Gastroesophageal sphincter (tissue), 4 donors: ENCODE measurements at places on chromosomes 16 and 17. TPM values are rescaled to one million over a fixed set of nuclear protein-coding genes. Genes with fewer than 3 reads are reported as not detected.

DNA sequence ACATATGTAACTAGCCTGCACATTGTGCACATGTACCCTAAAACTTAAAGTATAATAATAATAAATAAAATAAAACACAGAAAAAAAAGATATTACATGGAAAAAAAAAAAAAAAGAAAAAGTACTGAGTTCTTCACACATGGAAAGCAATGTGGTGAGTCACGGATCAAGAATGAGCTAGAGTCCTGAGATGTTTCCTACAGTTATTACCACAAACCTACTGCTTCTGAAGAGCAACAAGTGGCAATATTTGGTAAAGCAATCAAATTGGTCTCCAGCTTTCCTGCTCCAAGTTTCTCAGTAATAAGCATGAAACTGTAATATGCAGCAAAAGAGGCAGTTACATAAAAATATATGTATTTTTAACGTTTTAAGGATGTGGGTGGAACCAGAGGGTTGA, 223.3 kb upstream of the SALL1 start:
- no peak for ATAC-seq

Gene GSDMA
- total RNA-seq: not detected

- no peak for ATAC-seq
These were observed 37.1 kb downstream of the MRM3 start for GRCh38 chr17:819251-819650.

Gene NETO2
- total RNA-seq: 1.2 TPM

- peak; percentile 61 for ATAC-seq
These were observed 9.9 kb downstream of the TBX2 start for GRCh38 chr17:61409301-61410112.

- peak; percentile 30 for ATAC-seq
These were observed 694 bp upstream of the TBCD start for GRCh38 chr17:82751171-82751570.

- no peak for ATAC-seq
These were observed 1.1 kb upstream of the NHLRC4 start for GRCh38 chr16:565419-566330.

GRCh38 chr16:1108299-1109252, 12.5 kb upstream of the C1QTNF8 start:
- peak; percentile 74 for ATAC-seq

DNA sequence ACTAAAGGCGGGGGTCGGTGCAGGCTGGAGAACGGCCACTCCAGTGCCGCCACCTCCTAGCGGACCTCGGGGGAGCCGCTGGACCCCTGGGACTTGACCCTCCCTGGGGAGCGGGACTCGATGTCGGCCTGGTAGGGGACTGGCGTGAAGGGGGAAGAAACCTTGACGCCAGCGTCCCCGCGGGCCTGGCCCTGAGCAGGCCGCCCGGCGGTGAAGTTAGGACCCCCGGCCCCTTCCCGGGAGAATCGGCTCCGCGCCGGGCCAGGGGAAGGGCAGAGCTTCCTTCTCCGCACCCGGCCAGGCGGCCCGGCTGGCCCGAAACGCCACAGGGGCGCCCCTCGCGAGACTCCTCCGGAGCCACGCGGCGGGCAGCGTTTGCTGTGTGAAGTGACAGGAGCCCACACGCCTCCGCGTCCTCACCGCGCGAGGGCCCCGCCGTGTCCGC, 389 bp downstream of the DUS1L start:
- ATAC-seq: peak; percentile 47

GRCh38 chr16:57279780-57280638, 4.5 kb downstream of the PLLP start:
- no peak for ATAC-seq

Gene MT4
- total RNA-seq: not detected

- ATAC-seq: no peak
These were observed 97.9 kb downstream of the C17orf67 start for GRCh38 chr17:56735842-56736241.

DNA sequence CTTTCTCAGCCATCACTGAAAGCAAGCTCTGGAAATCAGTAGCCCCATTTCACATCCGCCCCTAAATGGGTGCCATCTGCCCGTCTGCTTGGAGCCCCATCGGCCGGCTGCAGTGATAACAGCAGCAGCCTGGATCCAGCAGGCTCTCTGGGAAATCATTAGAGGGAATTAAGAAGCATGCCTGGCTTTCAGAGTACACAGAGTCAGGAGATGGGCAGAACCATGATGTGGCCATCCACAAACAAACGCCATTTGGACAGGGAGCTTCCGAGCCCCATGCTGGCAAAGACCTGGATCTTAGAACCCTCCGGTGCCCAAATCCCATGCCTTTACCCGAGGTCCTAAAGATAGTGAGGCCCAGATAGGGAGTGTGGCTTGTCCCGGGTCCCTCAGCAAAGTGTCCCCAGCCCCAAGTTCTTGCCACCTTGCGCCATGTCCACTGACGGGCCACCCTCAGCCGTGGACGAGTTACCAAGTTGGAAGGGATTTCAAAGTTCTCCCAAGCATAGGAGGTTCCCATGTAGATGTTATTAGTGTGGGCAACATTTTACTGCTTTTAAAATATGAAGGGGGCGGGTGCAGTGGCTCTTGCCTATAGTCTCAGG, 1.0 kb upstream of the LITAF start:
- no peak for ATAC-seq

Gene TEKT5
- not detected for total RNA-seq

DNA sequence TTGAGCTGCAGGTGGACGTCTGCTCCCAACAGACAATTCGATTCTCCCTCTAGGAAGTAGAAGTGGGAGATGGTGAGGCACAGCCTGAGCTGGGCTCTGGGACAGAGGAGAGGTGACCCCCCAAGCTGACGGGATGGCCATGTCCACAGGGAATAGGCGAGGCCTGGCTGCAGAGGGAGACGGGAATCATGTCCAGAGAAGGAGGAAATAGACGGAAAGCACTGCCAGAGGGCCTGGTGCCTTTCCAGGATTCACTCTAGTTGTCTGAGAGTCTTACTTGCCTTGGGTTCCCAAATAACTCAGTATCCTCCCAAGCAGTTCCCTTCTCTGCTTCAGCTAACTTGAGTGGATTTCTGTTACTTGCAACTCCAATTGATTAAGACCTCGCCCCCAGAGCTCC, 4.3 kb upstream of the CRISPLD2 start:
- ATAC-seq: no peak

Gene IRX6
- 0.12 TPM for total RNA-seq

GRCh38 chr17:57909551-57909950, 45.7 kb downstream of the CUEDC1 start:
- ATAC-seq: no peak

Gene KRTAP4-4
- not detected for total RNA-seq

DNA sequence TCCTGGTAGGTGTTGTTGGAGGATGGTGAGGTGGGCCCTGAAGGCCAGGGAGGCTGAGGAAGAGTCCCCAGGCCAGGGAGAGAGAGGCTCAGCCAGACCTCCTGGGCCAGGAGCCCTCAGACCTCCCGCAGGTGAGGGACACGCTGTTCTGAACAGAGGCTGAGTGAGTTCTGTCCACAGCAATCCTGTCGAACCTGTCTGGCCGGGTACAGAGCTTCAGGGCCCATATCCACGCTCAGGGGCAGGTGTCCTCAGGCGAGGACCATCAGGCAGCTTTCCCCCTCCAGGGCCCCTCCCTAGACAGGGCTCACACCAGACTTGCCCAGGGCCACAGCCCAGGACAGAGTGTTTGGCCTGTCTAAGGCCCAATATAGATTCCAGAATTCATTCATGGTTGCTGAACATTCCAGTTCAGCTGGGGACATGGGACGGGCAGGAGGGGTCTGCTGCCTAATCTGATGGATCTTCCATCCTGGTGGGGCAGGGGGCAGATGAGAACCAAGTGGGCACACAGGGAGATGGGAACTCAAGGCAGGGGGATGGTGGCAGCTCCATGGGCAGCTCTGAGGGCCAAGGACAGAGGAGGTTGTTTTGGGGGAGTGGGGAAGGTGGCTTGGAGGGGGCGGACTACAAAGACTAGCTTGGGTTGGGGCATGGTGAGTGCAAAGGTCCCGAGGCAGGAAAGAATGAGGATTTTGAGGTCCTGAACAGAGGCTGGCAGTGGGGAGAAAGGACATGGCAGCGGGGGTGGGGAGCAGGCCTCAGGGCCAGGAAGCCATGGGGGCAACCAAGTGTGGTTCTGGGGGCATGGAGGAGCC, 23.4 kb upstream of the MPRIP start:
- no peak for ATAC-seq

DNA sequence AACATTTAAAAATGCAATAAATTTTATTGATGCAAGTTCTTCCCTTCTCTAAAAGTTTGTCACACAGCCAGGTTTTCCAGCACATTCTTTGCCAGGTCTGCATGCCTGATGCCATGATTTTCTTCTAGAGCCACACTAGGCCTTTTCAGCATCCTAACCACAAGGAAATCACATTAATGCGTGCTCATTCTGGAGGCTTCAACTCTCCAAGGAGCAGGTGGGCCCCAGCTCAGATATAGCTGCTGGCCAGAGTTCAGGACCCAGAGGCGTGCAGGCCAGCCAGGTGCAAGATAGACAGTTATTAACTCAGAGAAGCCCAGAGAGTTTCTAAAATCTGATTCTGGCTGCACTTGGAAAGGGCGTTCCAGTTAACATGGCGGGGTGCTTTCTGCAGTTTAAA, 124.5 kb upstream of the MAF start:
- ATAC-seq: no peak

DNA sequence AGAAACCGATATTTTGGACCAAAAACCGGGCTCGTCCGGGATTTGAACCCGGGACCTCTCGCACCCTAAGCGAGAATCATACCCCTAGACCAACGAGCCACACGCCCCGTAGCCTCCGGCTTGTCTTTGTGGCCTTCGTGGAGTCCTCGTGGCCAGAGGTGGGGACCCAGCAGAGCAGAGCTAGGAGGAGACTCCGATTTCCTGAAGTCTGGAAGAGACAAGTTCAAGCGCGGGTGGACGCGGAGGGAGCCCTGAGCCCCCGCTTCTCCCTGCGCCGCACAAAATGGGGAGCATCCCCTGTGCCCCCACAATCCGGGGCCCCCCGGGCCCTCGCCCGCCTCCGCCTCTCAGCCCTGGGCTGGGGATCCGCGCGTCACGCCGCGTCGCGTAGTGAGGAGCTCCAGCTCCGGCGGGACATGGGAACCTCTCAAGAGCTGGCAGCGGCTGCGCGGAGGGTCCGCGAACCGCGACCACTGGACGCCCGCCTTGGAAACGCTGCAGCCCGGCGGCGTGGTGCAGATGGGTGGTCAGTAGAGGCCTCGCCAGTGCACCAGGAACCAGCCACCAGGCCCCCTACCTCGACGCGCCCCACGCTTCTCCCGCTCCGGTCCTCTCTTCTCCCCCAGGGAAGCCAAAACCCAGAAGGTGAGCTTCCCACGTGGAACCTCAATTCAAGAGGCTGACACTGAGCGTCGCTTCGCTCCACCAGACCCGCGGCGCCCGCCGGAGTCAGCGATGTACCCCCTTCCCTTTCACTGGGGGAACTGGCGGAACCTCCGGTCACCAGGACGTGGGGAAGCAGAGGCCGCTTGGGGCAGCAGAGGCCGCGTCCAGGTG, 5.2 kb upstream of the OR1F1 start:
- no peak for ATAC-seq

GRCh38 chr17:36525888-36526287, 8.8 kb downstream of the MYO19 start:
- ATAC-seq: no peak

Gene SEC14L5
- total RNA-seq: 0.16 TPM
